ENCODE measurements at places on chromosomes 2 and 18.

- DNase-seq: no peak
Observed at GRCh38 chr2:100786297-100786658, 33.7 kb upstream of the NPAS2 start.

DNA sequence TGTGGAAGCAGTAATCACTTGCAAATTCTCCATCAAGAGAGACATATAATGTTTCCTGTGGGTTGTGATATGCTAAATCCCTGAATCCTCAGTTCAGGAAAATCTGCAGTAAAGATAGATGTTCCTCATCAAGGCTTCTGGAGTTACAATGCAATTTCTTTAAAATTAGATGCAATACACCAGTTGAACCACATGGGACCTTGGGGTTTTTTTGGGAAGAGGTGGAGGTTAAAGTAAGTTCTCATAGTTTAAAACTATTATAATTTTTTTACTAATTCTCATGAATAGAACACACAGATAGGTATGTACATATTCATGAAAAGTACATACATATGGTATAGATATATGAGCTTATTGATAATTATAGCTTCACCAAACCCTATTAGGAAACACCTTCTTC, 496.2 kb downstream of the SATB2 start:
- no peak for DNase-seq

DNA sequence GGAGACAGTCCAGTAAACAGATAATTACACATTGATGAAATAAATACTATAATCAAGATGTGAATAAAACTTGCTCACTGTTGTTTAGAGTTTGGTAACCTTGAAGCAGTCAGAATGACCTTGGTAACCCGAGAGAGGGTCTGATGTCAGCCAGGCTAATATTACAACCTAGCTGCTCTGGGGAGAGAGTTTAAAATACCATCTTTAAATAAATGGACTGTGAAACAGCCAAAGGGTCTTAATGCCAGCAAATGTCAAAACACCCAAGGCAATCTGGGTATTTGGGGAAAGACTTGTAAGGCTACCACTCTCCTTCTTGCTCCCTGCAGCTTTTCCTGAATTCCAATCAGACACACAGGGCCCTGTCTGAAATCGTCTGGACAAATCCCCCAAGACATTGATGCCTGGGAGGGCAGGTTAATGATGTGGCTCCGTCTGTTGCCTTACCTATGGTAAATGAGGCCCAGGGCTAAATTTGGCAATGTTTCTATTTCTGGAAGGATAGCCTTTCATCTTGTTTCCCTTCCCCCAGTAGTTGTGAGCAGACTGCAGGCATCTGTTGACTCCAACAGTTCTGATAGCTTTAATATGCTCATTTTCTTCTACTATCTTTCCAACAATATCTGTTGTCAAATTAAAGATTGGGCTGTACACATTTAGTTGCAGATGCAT, 43.0 kb upstream of the ITGB6 start:
- DNase-seq: no peak

DNA sequence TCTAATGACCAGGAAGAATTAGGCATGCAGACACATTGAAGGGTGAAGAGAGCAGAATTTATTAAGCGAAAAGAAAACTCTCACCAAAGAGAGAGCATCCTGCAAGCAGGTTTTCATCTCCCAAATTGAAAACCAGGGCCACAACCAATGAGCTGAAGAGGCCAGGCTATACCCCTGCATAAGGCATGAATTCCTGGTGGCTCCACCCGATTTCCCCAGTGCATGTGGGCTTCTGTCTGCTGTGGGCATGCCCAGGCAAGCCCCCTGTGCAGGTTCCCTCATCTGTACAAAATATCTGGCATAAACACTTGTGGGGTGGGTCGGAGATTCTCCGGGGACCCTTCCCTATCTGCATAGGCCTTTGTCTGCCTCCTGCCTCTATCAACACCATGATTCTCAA, 621.6 kb upstream of the LRRTM1 start:
- DNase-seq: no peak

- DNase-seq: no peak
Observed at GRCh38 chr2:241762321-241762932, 14.2 kb upstream of the GAL3ST2 start.

DNA sequence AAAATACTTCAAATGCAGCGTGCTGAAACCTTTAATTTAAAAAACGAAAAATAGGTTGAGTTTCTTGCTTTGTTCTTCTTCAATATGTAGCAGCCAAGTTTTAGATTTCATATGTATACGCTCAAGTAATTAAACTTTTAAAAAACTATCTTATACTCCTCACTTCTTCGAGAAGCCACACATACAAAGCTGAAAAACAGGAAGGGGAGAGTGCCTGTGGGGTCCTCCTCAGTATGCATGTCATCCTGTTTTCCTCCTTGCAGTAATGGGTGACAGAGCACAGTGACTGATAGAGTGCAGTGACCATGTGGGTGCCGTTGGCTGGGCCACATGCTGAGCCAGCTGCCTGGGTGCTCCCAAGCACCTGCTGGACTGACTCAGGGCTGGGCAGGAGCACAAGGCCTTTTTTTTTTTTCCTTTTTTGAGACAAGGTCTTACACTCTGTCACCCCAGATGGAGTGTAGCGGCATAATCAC, 33.3 kb downstream of the UXS1 start:
- no peak for DNase-seq

- no peak for DNase-seq
Observed at GRCh38 chr2:22350621-22351020, 1034.4 kb upstream of the KLHL29 start.

DNA sequence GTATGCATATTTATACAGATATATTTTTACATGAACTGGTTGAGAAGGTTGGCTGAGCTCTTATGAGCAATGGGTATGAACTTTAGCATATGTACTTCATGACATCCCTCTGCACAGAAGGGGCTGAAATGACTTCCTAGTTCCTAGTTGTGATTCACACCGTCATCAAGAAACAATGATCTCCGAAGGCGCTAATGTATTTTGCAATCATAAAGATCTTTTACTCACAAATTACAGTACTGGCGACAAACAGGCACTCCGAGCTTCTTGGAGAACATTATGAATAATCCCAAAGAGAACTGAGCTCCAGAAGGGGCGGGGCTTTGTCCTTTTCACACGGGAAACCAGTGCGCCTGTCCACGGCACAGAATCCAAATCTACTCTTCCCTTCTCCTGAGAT, 18.1 kb downstream of the BCL2 start:
- no peak for DNase-seq

DNA sequence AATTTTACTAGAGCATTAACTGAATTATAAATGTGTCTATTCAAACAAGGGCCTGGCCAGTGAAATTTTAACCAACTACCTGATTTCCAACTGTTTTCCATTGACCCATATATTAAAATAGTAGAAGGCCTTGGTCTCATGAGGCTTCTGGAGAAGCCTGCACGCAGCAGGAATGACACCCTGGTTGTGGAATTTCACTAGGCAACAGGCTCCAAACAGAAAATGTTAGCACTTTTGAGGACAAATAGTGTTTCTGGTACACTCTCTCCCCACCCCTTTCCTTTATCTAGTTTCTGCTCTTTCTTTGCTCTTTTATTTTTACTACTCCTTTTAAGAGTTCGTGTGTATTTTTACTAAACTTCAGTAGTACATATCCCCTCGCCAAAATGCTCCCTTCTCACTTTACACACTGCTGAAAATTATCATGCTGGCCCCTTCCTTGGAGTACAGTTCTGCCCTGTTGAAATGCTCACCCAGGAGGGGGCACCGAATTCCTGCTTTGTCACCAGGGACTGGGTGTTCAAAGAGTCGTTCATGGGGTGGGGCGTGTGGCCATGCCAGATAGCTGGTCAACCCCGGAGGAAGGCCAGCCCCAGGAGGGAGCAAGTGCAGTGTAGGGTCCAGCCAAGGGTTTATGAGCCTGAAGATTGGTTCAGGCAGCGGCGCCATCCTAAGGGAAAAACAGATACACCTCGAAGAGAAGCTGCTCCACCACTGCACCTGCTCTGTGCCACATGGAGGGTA, 22.1 kb upstream of the COL6A3 start:
- DNase-seq: no peak

- DNase-seq: no peak
Observed at GRCh38 chr2:158179660-158180059, 78.0 kb downstream of the UPP2 start.

GRCh38 chr2:114368705-114369104, 73.7 kb upstream of the DPP10 start:
- no peak for DNase-seq

DNA sequence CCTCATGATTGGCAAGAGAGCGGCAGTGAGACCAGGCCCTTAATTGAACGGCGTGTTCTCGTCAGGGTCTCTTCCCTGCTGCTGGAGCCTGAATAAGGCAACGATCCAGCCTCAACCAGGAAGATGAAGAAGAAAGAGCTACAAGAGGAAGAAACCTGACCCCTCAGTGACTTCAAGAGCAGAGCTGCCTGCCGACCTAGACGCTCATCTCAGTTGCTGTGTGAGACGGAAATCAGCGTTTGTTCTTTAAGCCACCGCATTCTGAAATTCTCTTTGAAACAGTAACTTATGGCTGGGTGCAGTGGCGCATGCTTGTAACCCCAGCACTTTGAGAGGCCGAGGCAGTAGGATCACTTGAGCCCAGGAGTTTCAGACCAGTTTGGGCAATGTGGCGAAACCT, 29.6 kb upstream of the KCNG3 start:
- DNase-seq: no peak

Measured in stimulated activated CD4-positive, alpha-beta T cell treated with anti-CD3 and anti-CD28 coated beads, Interleukin-1b, Interleukin-23, amount 100 ng/mL, for 1 hour (primary cell).